KG1 (cell line): ENCODE measurements at places on chromosomes 7 and 10.

DNA sequence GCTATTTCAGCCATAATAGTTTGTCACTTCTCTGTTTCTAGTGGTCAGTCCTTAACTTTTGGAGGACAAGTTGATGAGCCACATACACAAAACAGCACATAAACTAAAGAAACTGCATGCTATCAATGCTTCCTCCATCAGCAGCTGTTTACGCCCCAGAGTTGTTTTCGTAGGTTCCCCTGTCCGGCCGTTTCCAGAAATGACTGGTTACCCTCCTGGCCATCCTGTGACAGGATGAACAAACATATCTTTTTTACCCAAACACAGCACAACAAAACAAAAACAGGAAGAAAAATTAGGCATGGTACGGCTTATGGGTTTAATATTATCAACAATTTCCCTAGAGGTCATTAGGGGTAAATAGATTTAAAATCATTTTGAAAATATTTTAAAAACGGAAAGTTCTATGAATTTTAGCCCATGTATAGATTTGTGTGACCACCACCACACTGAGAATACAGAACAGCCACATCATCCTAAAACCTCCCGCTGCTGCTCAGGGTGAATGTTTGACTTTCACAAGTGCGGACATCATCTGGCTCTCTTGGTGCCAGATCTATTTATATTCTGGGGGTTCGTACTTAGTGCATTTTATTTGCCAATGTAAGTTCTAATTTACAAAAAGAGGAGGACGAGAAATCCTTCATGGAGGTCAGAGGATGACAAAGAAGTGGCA is 74.8 kb downstream of the HIPK2 start:
- DNase-seq: no peak

GRCh38 chr10:22334414-22335172 is 10.7 kb upstream of the SPAG6 start:
- DNase-seq: no peak

DNA sequence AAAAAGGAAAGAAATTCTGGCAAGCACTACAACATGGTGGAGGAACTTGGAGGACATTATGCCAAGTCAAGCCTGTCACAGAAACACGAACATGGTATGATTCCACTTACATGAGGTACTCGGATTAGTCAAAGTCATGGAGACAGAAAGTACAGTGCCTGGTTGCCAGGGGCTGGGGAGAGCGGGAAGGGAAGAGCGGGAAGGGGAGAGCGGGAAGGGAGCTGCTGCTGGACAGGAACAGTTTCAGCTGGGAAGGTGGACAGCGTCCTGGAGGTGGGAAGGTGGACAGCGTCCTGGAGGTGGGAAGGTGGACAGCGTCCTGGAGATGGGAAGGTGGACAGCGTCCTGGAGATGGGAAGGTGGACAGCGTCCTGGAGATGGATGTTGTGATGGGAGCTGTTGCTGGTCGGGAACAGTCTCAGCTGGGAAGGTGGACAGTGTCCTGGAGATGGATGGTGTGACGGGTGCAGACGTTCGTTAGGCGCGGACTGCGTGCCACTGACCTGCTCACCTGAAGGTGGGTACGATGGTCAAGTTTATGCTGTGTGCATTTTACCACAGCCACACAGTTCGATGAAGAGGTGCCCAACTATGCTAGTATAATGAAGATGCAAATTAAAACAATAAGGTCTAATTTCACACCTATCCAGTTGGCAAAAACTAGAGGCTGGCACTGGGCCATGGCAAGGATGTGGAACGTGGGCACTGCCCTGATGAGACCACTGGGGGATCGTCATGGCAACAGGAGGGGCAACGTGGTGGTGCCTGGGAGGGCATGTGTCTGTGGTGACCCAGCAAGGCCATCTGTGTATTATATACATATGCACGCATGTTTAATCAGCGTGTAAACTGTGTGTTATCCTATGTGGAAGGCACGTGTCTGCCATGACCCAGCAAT is 103.8 kb downstream of the NKX6-2 start:
- no peak for DNase-seq

GRCh38 chr10:130240409-130240808 is 104.2 kb downstream of the GLRX3 start:
- DNase-seq: no peak

DNA sequence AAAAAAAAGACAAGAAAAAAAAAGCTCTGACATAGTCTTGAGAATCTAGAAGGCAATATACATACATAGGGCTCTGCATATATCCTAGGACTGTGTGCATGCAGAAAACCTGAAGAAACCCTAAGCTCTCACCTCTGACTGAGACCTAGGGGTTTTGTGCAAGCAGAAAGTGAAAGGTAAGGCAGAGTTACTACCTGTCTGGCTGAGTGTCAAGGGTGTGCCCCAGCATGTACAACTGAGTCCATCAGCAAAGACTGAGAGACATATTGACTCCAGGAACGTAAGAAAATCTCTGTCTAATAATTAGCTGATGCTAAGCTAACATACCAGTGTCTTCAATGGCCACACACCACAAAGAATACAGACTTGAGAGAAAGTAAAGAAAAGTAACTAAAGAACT is 16.3 kb upstream of the HNRNPH3 start:
- no peak for DNase-seq
